ENCODE measurements at places on chromosomes 1 and 21.
A peak's percentile ranks its signal among the peaks of the same experiment; 100 is the strongest.

DNA sequence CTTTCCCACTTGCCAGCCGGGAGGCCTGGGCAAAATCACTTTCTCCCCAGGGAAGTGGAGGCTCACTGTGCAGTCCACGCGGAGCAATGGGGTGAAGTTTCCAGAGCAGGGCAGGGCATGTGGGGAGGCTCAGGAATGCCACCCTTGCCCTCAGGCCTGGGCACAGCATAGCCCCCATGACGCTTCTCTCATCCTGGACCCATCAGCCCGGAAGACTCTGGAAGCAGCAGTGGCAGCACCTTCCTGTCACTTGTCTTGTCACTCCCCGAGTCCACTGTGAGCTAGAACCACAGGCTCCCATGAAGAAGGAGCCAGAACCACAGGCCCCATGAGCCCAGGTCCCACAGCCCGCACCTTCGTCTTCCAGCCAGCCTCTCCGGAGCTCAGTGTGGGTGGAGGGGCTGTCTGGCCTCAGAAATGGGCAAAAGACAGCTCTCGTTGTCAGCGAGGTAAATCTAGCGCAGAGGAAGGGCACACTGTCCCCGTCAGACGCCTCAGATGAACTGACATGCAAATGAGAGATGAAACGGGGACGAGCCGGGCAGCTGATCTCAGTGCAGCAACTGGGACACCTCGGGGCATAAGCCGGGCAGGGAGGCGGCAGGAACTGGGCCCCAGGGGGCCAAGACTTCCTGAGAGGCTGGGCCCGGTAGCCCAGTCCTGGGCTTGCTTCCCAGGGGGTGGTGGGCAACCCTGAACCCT lies 6.1 kb downstream of the PDE9A start:
- DNase-seq: no peak

- DNase-seq: no peak
These were observed 36.2 kb downstream of the CELF3 start for GRCh38 chr1:151680391-151680790.

GRCh38 chr1:204145033-204145504 lies 6.8 kb downstream of the ETNK2 start:
- no peak for DNase-seq

DNA sequence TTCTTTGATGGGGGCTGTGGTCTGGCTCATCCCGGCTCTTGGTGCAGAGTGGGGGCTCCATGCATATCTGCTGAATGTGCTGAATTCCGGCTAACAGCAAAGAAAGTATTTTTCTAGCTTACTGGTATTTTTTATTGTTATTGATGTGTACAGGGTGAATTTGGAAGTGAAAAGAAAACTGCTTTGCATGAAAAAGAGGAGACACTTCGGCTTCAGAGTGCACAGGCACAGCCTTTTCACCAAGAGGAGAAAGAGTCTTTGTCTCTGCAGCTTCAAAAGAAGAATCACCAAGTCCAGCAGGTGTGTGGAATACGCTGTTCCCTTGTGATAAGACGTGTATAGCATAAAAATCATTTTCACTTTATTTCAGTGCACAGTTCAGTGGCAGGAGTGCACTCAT lies 57.6 kb downstream of the PCNT start:
- DNase-seq: no peak

DNA sequence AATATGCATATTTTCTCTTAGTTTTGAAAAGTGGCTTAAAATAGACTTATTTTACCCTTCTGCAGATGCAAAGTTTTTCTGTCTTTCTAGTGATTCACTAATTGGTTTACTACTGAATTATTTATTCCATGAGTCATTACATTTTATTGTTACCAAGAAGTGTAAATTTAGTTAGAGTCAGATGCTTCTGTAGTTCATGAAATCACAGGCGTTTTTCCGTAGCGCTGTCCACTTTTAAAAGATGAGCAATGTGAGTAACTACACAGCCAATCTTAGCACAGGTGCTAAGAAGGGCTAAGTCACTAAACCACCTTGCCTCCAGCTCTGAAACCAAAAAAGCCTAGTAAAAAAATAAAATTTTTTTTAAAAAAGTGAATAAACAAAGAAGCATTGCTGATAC lies 24.7 kb downstream of the RGS13 start:
- DNase-seq: no peak

DNA sequence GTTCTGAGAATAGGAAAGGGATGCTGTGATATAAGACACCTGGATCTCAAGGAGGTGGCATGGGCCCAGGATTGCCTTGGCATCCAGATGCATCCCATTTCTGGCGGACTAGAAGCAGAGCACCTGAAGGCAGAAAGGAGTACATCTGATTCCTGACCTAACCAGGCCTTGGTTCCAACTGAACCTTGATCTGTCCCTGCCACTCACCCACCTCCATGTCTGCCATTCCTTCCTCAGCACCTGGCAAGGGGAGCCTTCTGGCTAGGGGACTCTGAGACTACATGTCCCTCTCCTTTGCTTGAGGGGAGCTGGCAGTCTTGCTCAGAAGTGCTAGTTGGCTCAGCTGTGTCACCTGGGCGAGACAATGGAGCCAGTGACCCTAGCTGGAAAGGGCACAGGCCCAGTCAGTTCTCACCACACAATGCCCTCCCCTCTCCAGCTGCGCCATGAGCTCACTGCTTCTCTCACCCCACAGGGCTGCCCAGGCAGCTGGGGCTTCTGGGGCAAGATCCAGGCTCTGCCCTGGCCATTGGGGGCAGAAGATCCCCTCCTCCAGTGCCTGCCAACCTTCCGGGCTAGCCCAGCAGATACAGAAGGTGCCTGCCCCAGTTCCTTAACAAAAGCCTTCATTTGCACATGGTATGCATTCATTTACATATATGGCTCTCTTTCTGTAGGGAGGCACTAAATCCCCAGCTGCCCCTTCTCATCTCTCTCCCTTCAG lies 2.9 kb downstream of the IGSF8 start:
- no peak for DNase-seq

- no peak for DNase-seq
These were observed 3.3 kb upstream of the GJB3 start for GRCh38 chr1:34777519-34778321.

DNA sequence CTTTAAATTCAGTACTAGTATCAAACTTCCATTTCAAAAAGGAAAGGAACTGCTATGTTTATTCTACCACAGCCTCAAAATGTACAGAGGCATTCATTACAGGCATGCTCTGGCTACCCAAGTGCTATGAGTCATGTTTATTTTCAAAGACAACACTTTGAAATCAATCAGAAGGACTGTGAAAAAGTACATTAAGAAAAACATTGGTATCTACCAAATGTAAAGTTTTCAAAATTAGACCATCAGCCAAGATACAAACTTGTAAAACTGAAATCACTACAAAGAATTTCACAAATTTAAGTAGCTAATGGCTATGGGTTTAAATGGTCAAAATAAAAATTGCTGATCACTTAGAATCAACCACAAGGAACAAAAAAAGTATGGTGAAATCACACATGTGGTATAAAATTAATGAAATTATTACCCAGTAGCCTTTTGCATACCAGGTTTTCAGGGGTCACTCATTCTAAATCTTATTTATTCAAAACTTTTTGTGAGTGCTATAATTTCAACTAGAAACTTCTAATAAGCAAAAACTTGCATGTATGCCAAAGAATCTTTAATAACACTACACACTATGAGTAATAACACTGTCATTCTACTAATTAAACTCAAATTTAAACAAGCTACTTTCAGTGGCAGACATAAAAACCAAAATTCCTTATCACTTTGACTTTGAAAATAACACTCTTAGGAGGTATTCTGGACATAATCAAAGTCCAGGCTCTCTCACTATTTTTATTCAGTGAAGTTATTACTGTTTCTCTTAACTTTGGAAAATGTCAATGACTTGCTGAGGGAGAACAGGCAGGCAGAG lies 49.2 kb downstream of the ENAH start:
- DNase-seq: peak; percentile 30

DNA sequence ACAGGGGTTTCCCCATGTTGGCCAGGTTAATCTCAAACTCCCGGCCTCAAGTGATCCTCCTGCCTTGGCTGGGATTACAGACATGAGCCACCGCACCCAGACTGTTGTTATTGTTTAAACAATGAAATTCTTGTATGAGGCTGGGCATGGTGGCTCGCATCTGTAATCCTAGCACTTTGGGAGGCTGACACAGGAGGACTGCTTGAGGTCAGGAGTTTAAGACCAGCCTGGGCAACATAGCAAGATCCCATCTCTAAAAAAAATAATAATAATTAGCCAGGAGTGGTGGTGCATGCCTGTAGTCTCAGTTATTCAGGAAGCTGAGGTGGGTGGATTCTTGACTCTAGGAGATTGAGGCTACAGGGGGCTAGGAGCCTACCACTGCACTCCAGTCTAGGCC lies 6.7 kb upstream of the WDTC1 start:
- no peak for DNase-seq

DNA sequence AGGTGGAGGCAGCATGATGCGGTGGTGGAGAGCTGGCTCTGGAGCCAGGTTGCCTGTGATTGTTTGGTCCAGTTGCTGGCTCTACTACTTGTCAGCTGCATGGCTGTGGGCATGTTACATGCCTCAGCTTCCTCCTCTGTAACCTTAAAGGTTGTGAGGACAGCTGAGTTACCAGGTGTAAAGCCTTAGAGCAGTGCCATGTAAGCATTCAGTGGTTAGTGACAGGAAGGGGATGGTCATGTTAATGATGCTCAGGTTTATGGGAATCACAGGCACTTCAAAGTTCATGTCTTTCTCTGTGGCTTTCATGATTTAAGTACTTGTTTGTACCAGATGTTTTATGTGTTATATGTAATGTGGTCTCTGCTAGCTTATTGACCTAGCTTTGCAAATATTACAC lies 32.6 kb downstream of the PTGFRN start:
- no peak for DNase-seq

DNA sequence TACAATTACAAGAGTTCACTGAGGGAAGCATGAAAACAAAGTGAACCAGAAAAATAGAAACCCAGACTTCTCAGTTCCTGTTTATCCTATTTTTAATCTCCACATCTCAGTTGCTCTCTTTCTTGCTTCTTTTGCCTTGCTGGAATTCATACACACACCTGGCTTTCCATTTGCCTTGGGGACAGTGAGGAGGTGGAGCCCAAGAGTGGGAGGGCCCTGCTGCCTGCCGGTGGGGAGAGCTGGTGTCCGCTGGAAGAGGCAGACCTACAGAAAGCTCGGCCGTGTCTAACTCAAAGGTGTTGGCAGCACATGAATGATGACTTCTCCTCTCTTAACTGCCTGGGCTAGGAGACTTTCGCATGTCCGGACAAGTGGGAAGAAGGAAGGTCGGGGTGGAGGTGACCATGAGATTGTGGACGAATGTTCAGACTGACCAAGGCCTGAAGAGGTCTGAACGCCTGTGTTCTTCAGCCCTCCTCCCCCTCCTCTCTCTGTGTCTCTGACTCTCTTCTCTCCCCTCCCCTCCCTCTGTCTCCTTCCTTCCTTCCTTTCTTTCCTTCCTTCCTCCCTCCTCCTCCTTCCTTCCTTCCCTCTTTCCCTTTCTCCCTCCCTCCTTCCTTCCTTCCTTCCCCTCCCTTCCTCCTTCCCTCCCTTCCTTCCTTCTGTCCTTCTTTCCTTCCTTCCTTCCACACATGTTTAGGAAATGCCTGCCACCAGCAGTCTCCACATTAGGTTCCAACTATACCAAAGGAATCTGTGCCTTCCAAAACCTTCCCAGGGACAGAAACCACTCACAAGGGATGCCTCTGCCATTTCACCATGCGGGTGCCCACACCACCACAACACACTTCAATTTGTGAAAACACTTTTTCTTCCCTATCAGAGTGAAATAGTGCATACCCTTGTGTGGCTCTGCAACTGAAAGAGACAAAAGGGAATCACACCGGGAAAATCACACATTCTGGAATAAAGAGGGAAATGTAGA lies 157.3 kb upstream of the RUNX1 start:
- DNase-seq: no peak

GRCh38 chr1:243416495-243416894 lies 160.7 kb downstream of the SDCCAG8 start:
- DNase-seq: no peak

- peak; percentile 80 for DNase-seq
These were observed 246.5 kb upstream of the USP25 start for GRCh38 chr21:15483138-15483780.

- DNase-seq: peak; percentile 65
These were observed 49.9 kb downstream of the MAN1C1 start for GRCh38 chr1:25666460-25666859.

DNA sequence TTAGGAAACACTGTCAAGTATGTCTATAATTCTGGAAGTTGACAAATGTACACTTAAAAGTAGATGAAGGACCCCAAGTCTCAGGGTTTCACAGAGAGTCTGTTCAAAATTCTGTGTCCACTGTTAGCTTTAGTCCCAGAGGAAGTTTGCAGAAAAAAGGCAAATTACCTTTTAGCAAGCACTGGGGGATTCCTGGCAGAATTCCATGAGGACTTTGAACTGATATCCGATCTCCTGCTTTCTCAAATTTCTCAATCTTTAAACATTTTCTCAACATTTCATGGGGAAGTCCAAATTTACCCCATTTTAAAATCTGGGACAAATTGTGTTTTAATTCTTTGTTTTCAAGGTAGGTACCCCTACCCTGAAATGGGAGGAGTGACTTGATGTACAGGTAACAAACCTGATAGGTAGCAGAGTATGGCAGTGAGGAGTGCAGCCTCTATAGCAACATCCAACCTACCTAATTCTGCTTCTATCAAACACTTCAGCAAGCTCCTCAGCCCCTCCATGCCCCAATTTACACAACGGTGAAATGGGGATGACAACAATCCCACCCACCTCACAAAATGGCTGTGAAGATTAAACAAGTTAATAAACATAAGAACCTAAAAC lies 344.9 kb downstream of the OMA1 start:
- no peak for DNase-seq

- DNase-seq: no peak
These were observed 78.2 kb upstream of the COA6 start for GRCh38 chr1:234295068-234295467.

DNA sequence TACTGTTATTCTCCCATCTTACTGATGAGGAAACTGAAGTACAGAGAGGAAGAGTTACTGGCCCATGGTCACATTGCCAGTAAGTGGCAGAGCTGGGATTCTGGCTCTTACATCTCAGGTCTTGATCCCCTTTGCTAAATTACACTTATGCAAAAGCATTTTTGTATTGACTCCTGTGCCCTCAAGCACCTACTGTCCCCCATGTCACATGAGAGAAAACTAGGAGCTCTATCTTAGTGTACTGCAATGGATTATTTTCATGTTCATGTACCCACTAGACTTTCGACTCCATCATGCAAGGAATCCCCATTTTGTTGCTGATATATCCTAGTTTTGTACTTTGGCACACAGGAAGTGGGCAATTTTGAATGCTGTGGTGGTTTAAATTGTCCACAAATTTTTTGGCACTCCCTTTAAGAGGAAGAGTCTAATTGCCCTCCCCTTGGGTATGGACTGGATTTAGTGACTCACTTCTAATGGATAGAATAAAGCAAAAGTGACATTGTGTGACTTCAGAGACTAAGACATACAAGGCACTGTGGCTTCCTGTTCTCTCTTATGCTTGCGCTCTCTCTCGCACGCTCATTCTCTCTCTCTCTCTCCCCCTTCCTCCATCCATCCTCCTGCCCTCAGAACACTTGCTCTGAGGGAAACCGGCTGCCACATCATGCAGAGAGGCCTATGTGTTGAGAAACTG lies 43.5 kb upstream of the JAK1 start:
- DNase-seq: no peak

- DNase-seq: no peak
These were observed 13.8 kb downstream of the GPATCH2 start for GRCh38 chr1:217617126-217617525.
